ENCODE measurements at places on chromosomes 16 and 17.

GRCh38 chr17:7208027-7208571, 11.5 kb downstream of the DLG4 start:
- no peak for DNase-seq

- DNase-seq: no peak
Observed at GRCh38 chr16:13463619-13464018, 456.3 kb upstream of the ERCC4 start.

DNA sequence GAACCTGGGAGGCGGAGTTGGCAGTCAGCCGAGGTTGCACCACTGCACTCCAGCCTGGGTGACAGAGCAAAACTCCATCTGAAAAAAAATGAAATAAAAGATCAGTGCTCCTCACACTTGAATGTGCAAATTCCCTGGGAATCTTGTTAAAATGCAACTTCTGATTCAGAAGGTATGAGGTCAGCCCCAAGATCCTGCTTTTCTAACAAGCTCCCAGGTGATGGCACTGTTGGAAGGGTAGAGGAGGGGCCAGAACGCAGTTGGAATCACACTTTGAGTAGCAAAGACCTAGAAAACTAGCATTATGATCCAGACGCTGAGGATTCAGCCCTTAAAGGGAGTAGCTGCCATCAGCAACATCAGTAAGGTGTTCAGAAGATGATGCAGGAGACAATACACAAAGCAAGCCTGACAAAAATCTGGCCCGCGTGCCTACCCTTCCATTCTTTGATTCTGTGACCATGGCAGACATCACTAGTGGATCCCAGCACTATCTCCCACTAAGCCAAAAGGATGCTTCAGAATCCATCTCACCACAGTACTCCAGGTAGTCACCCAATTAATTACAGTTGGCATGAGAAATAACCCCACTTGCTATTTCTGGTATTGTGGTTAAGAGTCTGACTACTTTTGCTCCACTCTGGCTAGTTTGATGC, 33.1 kb upstream of the MEIOC start:
- DNase-seq: no peak

DNA sequence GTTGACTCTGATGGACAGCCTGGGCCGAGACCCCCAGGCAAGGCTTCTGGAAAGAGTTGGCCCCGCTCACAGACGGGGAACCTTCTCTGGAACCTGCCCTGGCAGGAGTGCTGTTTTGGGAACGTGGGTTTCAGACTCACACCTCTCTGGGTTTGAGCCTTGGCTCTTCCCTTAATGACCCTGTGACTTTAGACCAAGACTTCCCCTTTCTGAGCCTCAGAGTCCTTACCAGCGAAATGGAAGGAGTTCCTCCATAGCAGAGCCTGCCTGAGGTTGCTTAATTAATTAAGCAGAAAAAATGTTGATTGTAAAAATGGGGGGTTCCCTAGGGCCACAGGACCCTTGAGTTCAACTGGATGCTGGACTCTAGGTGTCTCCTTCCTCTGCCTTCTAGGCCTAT, 408.2 kb downstream of the SEC14L1 start:
- no peak for DNase-seq

- DNase-seq: no peak
Observed at GRCh38 chr17:35977509-35977908, 3.8 kb downstream of the CCL16 start.

- no peak for DNase-seq
Observed at GRCh38 chr17:74531231-74531761, at the start of gene CD300LB. Gene CD300LB, minus strand, starts transcription at chr17:74531475. Its CDS starts 125 bp downstream, at chr17:74531350.

GRCh38 chr17:1153795-1154546, 25.8 kb downstream of the ABR start:
- no peak for DNase-seq

GRCh38 chr16:19840524-19841110, 44.0 kb downstream of the GPRC5B start:
- no peak for DNase-seq

DNA sequence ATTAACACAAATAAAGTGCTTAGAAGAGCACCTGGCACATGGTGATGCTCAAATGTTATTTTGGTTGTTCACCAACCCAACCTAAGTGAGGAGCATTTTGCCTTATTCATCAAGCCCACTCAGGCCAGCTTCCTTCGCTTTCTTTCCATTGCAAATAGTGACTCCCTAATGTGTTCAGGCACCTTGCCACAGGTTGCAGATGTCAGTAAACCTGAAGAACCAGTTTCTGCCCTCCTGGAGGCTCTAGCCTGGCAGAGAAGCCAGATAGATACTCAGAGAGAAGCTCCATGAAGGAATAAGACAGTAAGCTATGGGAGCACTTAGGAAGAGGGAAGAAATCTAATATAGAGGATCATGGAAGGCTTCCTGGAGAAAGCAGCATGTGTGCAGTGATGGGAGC, 23.9 kb downstream of the GPR139 start:
- DNase-seq: no peak

DNA sequence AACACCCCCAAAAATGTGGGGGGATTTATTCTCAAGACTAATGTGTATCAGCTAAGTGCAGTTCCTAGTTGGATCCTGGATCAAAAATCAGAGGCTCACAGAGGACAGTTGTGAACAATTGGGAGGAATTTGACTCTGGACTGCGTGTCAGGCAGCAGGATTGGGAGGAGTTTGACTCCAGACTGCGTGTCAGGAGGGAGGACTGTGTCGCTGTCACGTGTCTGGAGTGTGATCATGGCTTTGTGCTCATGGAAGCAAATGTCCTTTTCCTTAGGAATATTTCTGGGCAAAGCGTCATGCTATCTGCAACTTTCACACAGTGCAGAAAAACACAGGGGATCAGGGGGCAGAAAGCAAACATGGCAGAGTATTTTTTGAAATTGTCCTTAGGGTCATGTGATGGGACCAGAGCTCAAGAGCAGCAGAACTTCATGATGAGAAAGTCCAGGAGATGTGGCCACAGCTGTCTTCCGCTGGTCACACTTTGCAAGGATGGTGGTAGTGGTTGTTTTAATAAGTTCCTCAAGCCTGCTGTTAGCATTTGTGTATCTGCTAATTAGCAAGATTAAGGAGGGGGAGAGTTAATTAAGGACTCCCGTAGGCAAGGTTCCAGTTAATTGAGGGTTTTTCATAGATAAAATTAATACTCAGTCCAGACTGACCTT, 122.0 kb upstream of the CHMP6 start:
- no peak for DNase-seq

- no peak for DNase-seq
Observed at GRCh38 chr16:31080756-31081419, 6.7 kb downstream of the ZNF646 start.

GRCh38 chr17:8143581-8144400, 8.4 kb downstream of the PER1 start:
- DNase-seq: no peak
